ENCODE measurements at places on chromosomes 1 and 21.

GRCh38 chr1:106986603-106987002, 69.9 kb upstream of the PRMT6 start:
- no peak for DNase-seq

DNA sequence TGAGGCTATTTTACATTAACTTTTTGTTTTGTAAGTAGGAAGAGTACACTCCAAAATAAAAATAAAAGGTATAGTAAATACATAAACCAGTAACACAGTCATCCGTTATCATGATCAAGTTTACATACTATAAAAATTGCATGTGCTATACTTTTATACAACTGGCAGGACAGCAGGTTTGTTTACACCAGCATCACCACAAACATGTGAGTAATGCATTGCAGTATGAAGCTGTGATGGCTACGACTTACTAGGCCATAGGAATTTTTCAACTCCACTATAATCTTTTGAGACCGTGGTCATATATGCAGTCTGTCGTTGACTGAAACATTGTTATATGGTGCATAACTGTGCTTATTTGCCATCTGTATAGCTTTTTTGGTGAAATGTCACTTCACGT, 106.2 kb downstream of the CENPF start:
- no peak for DNase-seq

- DNase-seq, result no peak
Observed at GRCh38 chr1:171597203-171597602, 24.8 kb upstream of the MYOCOS start.

GRCh38 chr1:230333590-230334446, 92.3 kb downstream of the PGBD5 start:
- DNase-seq, result no peak

- DNase-seq, result no peak
Observed at GRCh38 chr1:29855561-29856160, 619.3 kb downstream of the PTPRU start.

DNA sequence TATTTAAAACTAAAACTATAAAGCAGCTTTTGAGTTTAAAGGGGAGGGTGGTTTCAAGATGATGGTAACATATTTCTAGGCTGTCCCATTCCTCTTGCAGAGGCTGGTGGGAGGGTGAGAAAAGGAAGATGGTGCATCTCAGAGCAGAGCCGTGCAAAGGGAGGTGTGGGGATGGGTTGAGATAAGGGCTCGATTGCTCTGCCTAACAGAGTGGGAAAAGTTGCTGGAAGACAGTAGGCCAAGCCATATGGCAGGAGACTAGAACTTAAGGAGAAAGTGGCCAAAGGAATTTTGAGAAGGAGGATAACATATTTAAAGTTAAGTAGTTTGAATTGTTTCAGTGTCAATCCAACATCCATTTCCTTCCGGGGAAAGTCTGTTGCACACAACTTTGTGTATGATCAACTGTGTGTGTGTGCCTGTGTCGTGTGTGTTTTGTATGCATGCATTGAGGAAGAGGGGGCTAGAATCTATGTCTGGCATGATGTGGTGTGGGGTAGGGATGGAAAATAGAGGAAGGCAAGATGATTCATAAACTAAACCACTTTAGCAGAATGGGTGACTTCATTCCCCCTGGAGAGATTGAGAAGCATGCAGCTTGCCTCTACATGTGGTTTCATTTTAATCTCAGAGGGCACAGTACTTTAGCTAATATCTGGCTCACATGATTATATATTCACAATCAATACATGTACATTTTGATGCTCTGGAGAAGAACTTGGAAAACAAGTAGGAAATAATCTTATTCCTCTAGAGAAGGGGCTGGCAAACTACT, 145.0 kb upstream of the DNAH14 start:
- DNase-seq, result peak; percentile 30

DNA sequence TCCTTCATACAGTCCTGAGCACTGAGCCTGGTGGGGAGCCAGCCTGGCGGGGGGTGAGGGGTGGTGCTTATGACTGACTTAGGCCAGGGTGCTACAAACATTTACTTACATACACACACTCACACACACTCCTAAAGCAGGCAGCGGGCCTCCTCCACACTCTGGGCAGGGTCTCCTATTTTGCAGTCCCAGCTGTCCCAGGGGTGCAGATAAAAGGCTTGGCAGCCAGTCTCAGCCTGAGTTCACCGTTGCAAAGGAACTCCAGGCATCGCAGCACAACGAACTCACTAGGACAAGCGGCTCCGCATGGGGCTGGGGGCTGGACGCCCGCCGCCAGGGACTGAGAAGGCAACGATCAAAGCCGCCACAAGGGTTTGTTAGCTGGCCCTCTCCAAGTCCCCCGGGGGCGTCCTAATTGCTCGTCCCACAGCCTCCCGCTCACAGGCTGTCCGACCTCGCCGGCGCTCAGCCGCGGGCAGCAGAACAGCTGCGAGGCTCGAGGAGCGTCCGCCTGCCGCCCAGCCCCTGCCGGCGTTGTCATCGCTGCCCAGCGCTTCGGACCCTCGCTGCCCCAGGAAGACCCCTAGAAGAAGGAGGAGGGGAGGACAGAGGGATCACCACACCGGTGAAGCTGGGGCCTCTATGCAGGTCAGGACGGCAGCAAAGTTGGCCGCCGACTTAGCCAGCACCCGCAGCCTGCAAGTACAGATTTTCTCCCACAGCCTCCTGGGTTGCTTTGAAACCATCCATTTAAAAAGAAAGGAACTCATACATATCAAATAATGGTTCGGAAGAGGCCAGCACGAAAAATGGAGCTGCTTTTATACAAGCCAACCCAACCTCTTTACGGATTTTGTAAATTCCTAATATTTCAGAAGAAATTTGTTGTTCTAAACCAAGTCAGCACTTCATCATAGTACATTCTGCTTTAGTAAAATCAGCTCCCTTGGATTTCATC, 6.2 kb downstream of the BARHL2 start:
- no peak for DNase-seq

GRCh38 chr1:156086256-156086662, 4.0 kb upstream of the MEX3A start:
- no peak for DNase-seq

DNA sequence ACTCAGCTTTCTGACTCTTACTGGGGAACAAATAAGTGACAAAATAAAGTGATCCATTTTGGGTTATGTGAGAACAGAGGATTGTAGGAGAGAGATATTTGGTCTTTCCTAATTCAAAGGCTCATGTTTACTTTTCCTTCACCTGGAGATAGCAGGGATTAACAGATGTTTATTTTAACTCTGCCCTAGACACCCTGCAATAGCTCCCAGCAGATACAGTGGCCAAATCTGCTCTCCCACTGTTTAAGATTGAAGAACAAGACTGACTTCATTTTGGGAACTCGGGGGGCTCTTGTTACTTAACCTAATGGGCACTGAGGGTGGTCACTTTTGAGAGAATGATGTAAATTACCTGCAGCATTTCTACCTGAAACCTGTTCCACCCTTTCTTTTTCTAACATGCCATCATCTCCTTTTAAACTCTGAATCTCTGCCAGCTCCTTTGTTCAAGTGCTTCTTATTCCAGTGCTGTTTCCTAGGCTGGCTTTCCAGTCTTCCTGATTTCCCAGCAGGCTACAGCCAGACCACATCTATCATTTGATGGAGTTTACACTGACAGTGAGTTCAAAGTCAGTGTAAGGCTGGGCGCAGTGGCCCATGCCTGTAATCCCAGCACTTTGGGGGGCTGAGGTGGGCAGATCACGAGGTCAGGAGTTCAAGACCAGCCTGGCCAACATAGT, 90.0 kb downstream of the SELENOF start:
- DNase-seq, result no peak

GRCh38 chr1:216883518-216883917, 160.3 kb upstream of the ESRRG start:
- no peak for DNase-seq

- DNase-seq, result no peak
Observed at GRCh38 chr1:167697667-167698141, 24.1 kb upstream of the MPZL1 start.

DNA sequence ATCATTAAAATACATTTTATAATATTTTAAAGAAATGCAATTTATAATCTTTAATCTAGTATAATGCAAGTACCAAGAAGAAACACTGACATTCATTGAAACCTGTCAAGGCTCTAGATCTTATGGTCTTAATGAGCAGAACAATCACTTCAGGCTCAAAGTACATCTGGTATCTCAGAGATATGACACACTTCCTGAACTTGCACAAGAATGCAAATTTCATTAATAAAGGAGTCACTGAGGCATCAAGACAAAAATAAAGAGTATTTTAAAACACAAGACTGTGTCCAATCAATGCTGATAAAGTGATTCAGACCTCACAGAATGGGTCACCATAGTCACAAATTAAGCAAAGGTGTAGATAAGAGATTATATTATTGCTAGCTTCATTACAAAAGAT, 178.1 kb downstream of the AK5 start:
- no peak for DNase-seq

GRCh38 chr1:234400773-234401172, 27.5 kb downstream of the COA6 start:
- no peak for DNase-seq

- DNase-seq, result no peak
Observed at GRCh38 chr21:25905126-25905525, 170.4 kb downstream of the GABPA start.

DNA sequence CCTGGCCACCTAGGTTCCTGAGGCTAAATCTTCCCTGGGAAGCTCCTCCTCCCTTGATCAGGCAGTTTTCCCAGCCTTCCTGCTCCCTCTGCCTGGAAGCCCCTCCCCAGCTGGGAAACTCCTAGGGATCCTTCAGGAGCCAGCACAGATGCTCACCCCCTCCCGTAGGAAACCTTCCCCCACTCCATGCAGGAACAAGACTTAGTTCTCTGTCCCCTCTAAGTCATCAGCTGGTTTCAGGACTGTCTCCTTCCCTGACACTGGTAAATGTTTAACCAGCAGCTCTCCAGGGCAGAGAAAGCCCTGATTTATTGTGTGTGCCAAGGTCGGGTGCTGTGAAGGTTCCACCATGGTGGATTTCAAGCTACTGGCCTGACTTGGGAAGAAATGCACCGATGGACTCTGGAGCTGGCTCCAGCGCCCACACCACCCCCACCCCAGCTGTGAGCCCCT, 25.0 kb downstream of the TTC39A start:
- no peak for DNase-seq

DNA sequence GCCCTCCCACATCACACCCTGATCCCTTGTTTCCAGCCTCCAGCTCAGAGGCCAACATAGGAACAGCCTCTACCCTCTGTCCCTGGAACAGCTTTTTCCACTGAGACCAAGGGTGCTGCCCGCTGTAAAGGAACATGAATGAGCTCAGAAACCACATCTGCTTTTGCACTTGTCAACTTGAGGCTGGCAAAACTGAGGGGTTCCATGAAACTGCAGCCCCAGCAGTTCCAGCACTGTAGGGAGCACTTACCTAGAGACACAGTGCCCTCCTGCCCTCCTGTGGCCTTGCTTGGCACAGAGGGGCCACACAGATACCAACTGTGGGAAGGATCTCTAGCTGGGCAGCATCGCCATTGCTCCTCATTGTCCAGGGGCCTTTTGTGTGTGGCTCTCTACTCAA, 51.7 kb downstream of the ITPKB start:
- DNase-seq, result no peak

DNA sequence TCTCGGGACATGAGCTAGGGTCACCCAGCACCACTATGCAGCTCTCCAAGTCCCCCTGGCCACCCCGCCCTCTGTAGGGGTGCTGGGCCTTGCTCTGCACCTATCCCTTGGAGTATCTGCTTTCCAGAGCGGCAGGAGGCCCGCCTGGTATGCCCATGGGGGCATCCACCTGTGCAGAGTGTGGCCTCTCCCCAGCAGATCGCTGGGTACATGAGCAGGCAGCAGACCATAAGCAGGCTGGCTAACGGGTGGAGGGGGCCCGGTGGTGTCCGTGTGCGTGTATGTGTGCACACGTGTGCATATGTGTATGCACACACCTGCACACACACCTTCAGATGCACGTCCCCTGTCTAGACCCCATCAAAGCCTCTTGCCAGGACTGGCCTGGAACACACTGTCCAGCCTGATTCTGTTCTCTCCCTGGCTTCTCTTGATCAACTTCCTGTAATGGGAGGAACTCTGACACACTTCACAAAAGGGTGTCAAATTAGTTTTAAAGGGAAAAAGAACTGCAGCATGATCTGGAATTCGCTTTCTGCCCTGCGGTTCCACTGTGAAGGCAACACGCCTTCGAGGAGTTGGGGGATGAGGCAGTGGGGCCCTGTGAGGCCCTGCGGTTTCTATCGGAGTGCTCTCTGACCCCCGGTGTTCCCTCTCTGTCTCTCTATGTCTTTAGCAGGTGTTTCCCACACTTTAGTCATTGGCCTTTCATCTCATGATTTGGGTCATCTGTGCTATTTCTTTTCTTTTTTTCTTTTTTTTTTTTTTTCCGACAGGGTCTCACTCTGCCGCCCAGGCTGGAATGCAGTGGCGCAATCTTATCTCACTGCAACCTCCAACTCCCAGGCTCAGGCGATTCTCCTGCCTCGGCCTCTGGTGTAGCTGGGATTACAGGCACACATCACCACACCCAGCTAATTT, 17.2 kb upstream of the NPHP4 start:
- DNase-seq, result no peak

- no peak for DNase-seq
Observed at GRCh38 chr21:29056538-29057050, 16.9 kb downstream of the CCT8 start.

GRCh38 chr1:154620751-154621150, 12.8 kb upstream of the ADAR start:
- DNase-seq, result no peak

DNA sequence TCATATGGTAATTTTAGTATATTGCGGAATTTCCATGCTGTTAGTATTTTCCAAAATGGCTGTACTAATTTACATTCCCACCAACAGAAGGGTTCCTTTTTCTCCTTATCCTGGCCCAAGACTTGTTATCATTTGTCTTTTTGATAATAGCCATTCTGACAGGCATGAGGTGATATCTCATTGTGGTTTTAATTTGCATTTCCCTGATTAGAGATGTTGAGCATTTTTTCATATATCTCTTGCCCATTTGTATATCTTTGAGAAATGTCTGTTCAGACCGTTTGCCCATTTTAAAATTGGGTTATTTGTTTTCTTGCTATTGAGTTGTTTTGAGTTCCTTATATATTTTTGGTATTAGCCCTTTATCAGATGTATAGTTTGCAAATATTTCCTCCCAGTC, 14.0 kb downstream of the CAPZA1 start:
- DNase-seq, result no peak

- no peak for DNase-seq
Observed at GRCh38 chr1:154848983-154849382, 21.1 kb downstream of the KCNN3 start.

GRCh38 chr1:228178737-228179684, 13.4 kb downstream of the IBA57 start:
- no peak for DNase-seq

Data from GM04504 (cell line).